Left forelimb (tissue), 1 donor: ENCODE measurements at places on chromosomes 2 and 18.

GRCh38 chr2:2744958-2745715 lies 414.1 kb upstream of the MYT1L start:
- no peak for DNase-seq

DNA sequence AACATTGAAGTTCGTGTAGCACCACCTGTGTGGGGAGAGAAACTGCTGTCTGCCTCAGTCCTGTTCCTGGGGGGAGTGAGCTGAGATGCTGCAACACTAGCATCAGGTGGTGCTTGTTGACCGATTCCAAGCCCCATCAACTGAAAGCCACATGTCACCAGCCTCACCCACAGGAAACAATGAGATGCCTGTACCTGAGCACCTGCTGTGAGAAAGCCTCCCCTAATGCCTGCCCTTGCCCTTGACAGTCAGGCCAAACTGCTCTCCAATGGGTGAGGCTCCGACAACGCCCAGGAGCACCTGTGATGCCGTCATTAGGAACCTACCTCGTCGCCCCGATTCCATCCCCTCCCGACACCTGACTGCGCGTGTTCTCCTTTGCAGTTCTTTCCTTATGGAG lies 104.6 kb downstream of the SMC6 start:
- no peak for DNase-seq

DNA sequence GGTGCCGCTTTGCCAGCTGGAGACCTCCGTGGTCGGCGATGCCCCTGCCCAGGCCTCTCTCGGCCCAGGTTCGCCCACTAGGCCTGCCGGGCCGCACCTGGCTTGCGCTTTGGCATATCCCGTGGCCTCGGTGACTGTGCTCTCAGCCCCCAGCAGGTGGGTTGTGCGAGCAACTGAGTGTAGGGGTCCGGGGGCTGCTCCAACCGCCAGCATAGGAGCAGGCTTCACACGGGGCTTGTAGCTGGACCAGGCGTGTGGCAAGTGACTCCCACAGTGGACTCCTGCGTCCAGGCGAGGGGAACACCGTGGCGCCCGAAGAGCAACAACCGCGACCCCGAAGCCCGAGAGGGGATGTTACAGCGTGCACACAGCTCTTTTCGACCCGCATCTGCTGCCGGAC lies 9.7 kb downstream of the TRAPPC12 start:
- no peak for DNase-seq

DNA sequence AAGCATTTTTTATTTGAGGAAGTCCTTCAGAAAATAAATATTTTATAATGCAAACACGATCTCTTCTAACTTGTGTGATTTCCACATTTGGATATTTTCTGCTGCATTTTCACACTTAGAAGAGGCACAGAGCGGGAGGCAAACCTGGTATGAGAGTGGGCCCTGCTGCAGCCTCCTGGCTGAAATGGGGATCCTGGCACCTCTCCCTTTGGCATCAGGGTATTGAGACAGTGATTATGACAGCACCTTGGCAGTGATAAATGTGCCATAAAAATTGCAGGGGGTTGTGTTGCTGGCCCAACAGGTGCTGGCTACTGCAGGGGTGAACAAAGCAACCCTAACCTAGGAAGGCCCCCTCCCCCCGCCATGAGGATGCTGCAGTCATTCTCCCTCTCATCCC lies 128.6 kb downstream of the TSN start:
- peak; percentile 37 for DNase-seq

GRCh38 chr2:42890791-42891355 lies 98.5 kb upstream of the HAAO start:
- DNase-seq: peak; percentile 22

- DNase-seq: no peak
These were observed 432.3 kb downstream of the SUCLG1 start for GRCh38 chr2:84026818-84027217.

GRCh38 chr2:127810156-127810618 lies 784 bp downstream of the WDR33 start:
- DNase-seq: no peak

- DNase-seq: no peak
These were observed 39.6 kb upstream of the DAPL1 start for GRCh38 chr2:158755310-158756087.

DNA sequence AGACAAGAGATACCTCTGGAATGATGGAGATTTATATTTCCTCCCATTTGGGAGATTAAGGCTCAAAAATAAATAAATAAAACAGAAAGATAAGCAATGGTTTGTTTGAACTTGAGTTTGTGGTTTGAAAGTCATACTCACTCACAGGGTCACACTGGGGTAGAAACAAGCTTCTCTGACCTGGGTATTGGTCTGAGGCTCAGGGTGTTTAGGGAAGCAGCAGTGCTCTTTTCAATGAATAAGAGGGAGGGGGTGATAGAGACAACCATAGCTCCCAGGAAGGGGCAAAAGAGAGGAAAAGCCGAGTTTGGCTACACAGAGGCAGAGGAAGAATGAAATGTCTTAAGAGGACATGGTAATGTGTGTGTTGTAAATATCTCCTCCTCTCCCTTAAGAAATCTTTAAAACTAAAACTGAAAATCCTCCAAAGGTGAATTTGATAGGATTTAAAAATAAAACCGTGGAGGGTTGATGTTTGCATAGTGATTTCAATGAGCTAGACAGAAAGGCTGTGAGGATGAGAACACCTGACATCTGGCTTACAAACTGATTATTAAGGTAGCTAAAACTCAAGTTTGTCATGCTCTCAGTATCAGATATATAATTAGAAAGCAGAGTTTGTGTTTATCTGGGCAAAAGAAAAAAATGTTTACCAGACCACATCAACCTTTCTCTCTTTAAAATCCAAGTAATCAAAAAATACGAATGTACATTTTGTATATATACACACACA lies 159.9 kb upstream of the TMEFF2 start:
- no peak for DNase-seq

DNA sequence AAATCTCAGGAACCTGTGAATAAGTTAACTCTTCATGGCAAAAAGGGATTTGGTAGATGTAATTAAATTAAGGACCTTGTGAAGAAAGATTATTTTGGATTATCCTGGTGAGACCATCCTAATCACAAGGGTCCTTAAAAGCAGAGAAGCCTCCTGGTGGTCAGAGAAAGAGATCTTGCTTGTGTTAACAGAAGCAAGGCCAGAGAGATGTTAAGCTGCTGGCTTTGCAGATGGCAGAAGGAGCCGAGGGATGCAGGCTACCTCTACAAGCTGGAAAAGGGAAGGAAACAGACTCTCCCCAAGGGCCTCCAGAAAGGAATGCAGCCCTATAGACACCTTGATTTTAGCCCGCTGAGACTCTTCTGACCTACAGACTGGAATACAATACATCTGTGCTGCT lies 197.0 kb downstream of the STK39 start:
- DNase-seq: no peak

DNA sequence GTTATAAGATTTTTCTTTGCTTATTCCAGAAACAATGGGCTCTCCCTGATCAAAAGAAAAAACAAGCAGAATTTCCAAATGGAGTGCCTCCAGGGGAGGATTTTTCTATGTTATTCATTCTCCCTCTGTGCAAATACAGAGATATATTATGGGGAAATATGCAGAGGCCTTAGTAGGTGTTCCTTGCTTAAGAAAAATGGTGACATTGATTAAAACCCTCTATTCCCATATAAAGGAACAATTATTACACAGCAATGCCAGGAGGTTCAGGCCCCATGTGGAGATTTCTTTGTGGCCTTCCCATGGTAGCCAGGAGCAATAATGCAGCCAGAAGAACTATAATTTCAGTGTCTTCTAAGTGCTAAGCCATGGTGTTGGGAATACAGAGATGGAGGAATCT lies 255.9 kb upstream of the CXCR4 start:
- no peak for DNase-seq

DNA sequence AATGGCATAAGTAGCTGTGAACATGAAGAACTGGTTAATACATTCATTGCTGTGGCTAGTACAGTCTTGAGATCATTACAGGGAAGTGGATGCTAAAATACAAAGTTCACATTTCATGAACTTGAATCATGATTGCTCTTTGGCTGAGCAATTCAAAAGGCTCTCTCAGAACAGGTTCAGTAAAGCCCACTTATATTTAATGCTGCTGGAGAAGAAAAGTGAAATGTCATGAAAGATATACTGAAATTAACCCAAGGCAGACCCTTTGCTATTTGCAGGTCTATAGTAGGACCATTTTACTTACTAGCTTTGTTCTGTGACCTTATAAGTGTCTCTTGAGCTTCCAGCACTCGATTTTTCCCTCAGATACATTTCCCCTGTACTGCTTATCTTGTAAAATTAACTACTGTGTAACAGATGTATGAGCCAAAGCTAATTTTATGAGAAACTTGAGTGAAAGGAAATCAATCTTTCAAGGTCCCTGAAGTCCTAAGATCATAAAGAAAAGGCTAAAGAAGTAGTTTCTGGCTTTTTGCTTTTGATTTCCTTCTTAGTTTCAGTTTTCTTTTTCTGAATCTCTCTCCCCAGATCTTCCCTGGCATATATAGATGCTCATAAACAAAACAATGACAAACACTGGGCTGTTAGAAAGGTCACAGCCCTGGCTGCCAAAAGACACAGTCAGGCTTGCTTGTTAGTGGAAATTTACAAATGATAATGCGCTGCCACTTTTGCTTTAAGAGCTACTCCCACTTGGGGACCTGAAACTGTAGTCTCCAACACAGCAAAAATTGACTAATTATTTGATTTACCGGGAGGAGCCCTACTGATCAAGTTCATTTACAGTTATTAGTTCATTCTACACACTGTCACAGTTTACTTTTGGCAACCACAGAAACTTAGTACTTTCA lies 132.7 kb upstream of the XPO1 start:
- no peak for DNase-seq

DNA sequence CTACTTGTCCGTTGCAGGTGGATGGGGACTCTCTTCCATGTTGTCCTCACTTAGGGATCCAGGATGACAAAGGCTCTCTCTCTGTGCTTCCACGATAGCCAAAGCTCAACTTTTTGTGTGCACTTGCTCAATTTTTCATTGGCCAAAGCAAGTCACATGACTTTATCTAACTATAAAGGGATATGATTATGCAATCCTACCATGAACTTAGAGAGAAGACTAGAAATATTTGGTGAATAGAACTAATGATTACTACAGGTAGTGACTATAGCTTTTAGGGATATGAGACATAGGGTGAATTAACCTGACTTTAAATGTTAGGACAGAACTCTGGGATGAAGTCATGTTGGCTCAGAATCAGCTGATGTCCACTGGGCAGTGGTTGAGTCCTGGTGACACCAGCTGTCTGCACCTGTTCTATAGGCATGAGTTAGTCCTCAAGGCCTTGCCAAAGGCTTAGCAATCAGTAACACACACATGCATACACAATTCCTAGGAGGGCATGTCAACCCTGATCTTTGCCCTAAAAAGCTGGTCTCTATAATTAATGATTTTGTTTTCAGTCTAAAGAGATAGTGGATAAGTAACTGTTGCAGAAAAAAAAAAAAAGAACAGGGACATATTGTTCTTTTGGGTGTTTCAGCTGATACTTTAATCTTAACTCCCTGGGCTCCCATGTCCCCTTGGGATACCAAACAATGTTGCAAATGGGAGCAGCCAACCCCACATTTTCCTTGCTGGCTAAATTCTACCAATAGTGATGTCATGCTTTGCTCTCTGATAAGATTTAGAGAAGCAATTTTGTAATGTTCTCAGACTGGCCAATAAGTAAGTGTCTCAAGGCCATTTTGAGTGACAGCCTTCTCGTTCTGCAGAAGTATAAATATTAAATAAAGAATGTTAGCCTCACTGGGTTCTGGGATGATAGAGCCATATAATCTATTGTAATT lies 12.5 kb upstream of the HK2 start:
- DNase-seq: no peak

- no peak for DNase-seq
These were observed 1.3 kb downstream of the CPS1 start for GRCh38 chr2:210557721-210558120.

GRCh38 chr2:234951664-234952269 lies at the start of gene SH3BP4:
TSS of gene SH3BP4 (plus strand) at chr2:234952017. CDS start at chr2:235035003, 82,986 bp downstream.
- DNase-seq: peak; percentile 91

- no peak for DNase-seq
These were observed 55.8 kb downstream of the ID2 start for GRCh38 chr2:8737571-8738175.

DNA sequence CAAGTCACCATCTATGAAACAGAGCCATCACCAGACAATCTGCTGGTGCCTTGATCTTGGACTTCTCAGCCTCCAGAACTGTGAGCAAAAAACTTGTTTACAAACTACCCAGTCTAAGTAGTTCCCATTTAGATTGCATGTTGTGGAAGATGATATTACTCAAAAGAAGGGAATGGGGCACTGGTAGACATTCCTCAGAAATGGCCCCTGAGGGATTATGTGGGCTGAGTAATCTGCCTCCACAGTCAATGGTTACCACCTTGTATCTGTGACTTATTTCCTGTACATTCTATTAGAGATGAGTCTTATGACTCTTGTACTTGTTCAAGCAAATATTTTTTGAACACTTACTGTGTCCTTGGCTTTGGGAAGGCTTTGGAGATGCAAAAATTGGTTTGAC lies 160.4 kb downstream of the NUP35 start:
- DNase-seq: no peak

DNA sequence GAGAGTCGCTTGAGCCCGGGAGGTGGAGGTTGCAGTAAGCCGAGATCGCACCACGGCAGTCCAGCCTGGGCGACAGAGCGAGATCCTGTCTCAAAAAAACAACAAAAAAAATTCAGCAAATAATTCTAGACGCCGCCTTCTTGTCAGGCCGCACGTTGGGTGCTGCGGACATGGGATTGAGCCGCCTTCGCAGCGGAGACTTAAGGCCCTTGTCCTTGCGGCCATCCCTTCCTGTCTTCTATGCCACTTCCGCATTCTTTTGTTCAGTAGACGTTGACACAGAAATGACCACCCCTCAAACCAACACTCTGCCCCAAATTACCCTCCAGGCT lies 15.8 kb downstream of the PTPN18 start:
- DNase-seq: no peak

- no peak for DNase-seq
These were observed 1.2 kb downstream of the ACMSD start for GRCh38 chr2:134839649-134840048.

DNA sequence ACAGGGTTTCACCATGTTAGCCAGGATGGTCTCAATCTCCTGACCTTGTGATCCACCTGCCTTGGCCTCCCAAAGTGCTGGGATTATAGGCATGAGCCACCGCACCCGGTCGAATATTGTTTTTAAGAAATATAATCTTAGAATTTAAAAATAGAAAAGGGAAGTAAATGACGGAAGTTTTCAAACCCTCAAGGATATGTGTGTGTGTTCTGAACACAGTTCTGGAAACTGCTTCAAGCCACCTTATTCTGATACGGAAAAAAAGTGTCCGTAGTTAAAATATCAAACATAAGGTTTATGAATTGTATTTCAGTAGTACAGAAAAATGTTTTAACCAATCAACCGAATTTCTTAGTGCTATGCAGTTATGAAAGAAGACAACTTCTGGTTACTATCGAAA lies 115.9 kb downstream of the UPP2 start:
- no peak for DNase-seq

GRCh38 chr2:112783187-112783714 lies 1.0 kb downstream of the IL1A start:
- DNase-seq: no peak

GRCh38 chr18:22278798-22279197 lies 109.4 kb downstream of the GATA6 start:
- DNase-seq: no peak

- DNase-seq: no peak
These were observed 194.5 kb upstream of the APCDD1 start for GRCh38 chr18:10259901-10260300.
